NT2/D1 (cell line): ENCODE measurements at places on chromosomes 4 and X.
A peak's percentile ranks its signal among the peaks of the same experiment; 100 is the strongest.

GRCh38 chr4:141576585-141577110 is 59.7 kb upstream of the IL15 start:
- no peak for DNase-seq

DNA sequence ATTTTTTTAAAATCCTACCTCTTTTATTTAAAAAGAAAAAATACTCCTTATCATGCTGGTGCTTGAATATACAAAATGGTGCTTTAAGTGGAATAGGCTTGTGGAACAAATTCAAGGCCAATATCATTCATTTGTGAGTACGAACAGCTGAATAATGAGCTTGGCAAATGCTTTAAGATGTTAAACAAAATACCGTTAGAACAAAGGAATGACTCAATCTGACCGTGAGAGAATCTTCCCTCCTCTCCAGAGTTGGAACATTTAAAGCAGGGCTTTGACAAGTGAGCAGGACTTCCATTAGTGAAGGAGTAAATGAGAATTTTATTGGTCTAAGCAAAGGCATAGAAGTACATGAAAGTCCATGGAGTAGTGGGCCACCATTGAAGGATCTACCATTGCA is 74.5 kb downstream of the DCLK2 start:
- DNase-seq = peak; percentile 9

GRCh38 chrX:127621780-127622179 is 430.4 kb downstream of the ACTRT1 start:
- DNase-seq = no peak

DNA sequence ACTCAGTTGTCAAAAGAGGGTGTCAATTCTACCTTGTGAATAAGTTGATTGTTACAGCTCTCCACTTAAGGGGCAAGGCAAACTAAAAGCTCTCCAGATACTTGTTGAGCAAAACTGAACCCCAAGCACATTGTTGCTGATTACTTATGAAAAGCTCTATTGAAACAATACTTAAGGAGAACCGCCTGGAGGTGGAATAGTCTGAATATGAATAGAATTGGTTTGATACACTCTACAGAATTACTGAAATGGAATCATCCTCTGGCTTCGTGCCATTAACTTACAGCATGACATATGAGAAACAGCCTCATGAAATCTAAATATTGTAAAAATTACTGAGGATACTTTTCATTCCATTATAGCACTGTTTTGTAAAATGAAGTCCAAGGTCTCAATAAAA is 127.0 kb upstream of the SH3RF1 start:
- DNase-seq = no peak

DNA sequence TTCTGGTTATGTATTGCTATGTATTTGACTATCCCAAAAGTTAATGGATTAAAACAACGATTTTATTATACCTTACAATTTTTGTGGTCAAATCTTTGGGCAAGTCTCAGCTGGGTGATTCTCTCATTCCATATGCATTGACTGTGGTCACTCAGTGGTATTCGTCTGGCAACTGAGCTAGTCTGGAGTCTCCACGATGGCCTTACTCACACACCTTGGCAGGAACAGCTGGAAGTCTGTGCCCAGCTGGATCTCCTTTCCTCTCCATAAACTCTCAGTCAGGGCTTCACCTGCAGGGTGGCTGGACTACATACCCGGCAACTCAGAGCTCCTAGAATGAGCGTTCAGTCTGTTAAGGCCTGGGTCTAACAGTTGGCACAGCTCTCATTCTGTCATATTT is 141.1 kb upstream of the WDFY3 start:
- no peak for DNase-seq

GRCh38 chr4:36207831-36208520 is 36.3 kb downstream of the ARAP2 start:
- DNase-seq = no peak

GRCh38 chrX:118189628-118190027 is 73.0 kb upstream of the KLHL13 start:
- DNase-seq = no peak

GRCh38 chr4:52266537-52267137 is 215.5 kb downstream of the SPATA18 start:
- DNase-seq = no peak

GRCh38 chrX:2719774-2720447 is 28.8 kb downstream of the CD99 start:
- DNase-seq = no peak

DNA sequence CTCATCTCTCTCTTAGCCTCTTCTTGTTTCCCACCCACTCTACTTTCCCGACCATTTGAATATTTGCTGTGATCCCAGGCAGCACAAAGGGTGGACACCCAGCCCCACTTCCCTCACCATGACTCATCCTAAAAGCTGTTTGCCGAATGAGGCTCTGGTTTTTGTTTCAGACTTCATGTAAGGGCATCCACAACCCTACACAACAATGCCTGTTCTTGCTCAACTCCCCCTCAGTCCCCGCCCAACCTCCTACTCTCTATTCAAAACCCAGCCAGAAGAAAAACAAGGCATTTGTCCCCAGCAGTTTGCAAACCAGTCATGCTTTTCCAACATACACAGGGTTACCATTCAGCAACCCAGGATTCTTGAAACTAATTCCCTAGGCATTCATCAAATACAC is 516.5 kb upstream of the CNKSR2 start:
- DNase-seq = peak; percentile 71

GRCh38 chrX:143094417-143095023 is 68.8 kb downstream of the SPANXN4 start:
- no peak for DNase-seq

GRCh38 chrX:148270499-148270898 is 229.9 kb upstream of the AFF2 start:
- DNase-seq = no peak

DNA sequence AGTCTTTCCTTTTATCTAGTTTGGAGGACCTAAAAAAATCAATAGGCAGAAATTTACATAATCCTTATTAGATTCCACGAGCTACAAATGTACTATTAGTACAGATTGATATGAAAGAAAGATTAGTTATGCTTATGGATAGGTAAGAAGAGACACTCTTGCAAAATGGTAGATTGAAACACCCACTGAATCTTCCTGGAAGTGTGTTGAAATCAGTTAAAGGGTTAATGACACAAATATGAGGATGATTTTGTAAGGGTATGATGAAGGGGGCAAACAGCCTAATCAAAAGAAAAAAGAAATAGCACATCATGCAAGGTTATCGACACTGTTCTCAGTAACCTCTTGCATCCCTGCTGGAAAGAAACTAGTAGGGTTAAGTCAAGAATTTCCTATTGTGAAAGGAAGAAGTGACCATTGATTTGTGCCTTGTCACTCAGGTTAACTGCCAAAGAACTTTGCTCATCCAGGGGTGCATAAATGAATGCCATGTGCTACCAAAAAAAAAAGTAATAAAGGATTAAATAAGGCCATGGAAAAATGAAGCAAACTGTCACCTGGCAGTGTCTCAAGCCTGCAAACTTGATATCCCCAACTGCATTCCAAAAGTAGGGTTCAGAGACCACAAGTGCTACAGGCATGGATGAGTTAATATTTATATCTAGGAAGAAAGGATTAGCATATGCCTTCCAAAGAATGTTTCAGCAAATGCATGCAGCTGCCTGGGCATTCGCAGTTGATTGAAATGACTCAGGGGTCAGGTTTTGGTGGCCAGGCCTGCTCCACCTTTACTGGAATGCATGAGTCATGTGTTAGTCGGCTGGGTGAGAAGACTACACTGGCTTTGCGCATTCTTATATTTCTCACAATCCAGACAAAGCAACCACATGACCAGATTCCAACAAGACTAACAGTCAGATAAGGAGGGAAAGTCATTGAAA is 78.3 kb upstream of the ATXN3L start:
- DNase-seq = peak; percentile 35

- DNase-seq = no peak
Observed at GRCh38 chr4:16692961-16693506, 205.4 kb downstream of the LDB2 start.
